ENCODE measurements at places on chromosomes 5 and 9. TPM values are rescaled to one million over a fixed set of nuclear protein-coding genes. Genes with fewer than 3 reads are reported as not detected.

Gene FOXD4L6
- total RNA-seq, result not detected

Gene FCN2
- 0.41 TPM for total RNA-seq

Gene HMMR
- 0.51 TPM for total RNA-seq

Gene SGCD
- total RNA-seq, result 69.3 TPM

Gene SH2D3C
- total RNA-seq, result 38.9 TPM

Gene C5orf52
- not detected for total RNA-seq

Gene IRX1
- 0.23 TPM for total RNA-seq

Gene PCA3
- not detected for total RNA-seq

Gene PDE6A
- total RNA-seq, result not detected

Gene DCP2
- 18.4 TPM for total RNA-seq

Gene BARHL1
- total RNA-seq, result not detected

Gene ZNG1F
- 0.67 TPM for total RNA-seq

Gene TMEM215
- not detected for total RNA-seq

Gene CFAP90
- total RNA-seq, result not detected

Gene PCDHB3
- 1.1 TPM for total RNA-seq

Data from heart left ventricle (tissue), 16 donors.